ENCODE measurements at places on chromosomes 5 and 9.

DNA sequence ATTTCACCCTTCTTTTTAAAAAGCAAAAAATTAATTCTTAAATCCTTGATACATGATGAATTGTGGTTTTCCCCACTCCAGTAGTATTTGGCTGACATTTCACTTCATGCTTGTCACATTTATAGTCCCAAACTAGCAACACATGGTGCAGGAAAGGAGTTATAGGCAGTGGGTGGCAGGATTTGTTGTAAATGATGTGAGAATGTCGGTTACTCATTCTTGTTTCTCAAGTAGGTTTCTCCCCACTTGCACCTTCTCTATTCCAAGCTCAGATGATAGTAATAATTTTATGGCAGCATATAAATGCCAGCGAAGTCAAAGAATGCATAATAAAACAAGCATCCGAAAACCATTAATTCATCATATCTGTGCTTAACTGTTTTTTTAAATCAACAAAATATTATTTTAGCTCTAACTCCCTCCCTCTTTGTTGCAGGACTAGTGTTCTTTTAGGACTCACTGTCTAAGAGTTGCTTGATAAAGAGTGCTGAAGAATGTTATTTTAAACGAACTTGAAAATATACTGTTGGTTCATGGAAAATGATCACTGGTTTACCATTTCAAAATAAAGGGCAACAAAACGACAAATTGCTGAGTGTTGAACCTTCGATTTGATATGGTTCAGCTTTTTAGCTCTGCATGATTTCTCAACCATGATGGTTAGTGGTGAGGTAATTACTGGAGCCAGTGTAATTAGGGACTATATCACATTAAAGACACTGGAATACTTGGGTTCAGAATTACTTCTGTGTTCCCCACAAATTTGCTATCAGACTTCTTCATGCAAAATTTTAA, 88.1 kb upstream of the ADAMTSL1 start:
- DNase-seq = no peak

- DNase-seq = no peak
These were observed 40.4 kb upstream of the MAN2A1 start for GRCh38 chr5:109649318-109649717.

DNA sequence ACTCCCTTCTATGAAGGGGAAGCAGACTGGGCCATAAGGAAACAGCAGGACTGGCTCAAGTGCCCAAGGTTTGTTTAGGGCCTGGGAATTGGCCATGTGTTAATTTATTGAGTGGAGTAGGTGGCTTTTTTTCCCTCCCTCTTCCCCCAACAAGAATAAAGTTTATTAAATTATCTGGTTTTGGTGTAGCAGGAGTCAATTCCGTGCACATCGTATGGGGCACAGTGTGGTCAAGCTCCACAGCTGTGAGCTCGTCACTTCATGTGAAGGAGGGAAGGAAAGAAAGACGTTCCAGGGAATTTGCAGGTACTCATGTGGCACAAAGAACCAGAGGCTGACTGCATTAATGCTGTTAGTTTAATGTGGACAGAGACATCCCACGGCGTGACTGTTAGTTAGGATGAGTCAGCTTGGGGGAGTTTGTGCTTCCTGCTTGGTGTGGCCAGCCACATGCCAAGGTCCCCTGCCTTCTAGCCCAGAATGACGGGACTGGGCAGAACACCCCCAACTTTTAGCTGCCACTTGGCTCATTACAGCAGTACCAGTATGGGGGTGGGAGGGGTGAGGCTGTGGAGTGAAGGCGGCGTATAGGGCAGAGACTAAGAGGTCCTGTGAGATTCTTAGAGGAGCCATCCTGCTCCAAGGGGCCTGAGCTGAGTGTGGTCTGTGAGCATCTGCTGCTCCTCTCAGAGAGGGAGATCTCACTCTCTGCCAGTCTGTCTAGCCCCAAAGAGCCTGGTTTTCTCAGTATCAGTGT, 33.2 kb downstream of the CSF1R start:
- no peak for DNase-seq

GRCh38 chr5:132446621-132447020, 44.0 kb downstream of the IRF1 start:
- DNase-seq = no peak

DNA sequence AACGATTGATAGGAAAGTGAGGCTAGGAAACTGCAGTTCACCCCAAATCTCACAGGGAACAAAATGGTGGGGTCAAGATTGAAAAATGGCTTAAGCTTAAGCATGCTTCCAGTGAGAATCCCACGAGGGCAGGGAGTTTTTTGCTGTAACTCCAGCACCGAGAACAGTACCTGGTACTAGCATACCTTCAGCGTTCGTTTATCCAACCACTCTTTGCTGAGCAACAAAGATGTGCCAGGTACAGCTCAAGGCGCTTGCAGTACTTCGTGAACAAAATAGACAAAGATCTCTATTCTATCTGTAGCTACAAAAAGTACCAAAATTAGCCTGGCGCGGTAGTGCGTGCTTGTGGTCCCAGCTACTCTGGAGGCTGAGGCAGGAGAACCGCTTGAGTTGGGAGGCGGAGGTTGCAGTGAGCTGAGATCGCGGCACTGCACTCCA, 778 bp upstream of the PPP6C start:
- no peak for DNase-seq

GRCh38 chr9:70639853-70640814, 225.7 kb upstream of the KLF9 start:
- DNase-seq = peak; percentile 61

- no peak for DNase-seq
These were observed 866.3 kb upstream of the WWC1 start for GRCh38 chr5:167425161-167425560.

GRCh38 chr9:132244582-132245455, 83.0 kb downstream of the NTNG2 start:
- DNase-seq = no peak

DNA sequence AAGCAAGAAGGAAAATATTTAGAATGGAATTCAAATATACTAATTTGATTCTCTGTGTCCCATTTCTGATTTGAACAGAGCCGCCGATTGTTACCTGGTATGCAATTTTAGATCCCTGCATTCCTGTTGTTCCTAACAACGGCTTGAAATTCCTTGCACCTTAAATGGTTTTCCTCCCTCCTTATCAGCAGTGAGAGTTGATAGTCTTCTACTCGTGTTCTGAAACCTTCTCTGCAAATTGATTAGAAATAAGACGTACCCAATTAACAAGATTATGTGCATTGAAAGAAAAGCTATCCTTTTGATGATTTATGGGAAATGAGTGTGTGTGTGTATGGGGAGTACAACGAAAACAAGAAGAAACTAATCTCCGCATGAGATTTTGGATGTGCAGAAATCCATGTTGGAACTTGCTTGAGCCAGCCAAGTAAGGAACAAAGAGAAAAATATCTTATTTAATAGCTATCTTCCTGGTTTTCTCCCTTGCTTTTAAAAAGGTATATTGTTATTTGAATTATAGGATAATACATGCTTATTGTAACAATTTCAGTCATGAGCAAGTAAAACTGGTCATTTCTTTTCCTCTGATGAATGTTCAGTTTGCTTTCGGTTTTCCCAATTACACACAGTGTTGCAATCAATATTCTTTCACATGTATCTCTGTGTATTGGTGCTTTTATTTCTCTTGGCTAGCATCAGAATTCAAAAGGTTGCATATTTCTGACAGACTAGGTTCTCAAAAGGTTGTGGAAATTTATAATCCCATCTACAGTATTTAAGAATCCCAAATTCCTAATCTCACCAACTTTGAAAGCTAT, 211.1 kb upstream of the ACTBL2 start:
- no peak for DNase-seq

- no peak for DNase-seq
These were observed 209.3 kb downstream of the ROR2 start for GRCh38 chr9:91740701-91741100.

DNA sequence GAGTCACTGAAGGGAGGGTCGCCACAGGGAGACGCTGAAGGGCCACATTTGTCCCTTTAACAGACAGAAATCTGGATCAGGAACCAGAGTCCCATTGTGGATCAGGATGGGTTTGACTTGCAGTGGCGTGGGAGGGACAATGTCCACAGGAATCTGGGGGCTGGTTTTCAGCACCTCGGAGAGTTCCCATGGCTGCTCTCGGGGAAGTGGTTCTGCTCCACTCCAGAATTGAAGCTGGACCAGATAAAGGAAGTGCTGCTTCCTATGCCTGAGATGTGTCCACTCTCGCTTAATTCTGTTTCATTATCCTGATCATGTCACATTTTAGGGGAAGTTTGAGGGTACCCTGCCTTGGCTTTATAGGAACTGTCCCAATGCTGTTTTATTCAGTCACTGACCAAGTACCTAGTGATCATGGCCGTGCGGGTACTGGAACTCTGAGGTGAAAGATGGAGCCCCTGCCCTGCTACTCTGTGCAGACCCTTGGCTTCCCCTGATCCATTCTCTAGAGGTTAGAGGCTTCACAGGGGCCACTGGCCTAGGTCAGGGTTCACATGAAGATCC, 28.7 kb downstream of the ENHO start:
- peak; percentile 38 for DNase-seq

DNA sequence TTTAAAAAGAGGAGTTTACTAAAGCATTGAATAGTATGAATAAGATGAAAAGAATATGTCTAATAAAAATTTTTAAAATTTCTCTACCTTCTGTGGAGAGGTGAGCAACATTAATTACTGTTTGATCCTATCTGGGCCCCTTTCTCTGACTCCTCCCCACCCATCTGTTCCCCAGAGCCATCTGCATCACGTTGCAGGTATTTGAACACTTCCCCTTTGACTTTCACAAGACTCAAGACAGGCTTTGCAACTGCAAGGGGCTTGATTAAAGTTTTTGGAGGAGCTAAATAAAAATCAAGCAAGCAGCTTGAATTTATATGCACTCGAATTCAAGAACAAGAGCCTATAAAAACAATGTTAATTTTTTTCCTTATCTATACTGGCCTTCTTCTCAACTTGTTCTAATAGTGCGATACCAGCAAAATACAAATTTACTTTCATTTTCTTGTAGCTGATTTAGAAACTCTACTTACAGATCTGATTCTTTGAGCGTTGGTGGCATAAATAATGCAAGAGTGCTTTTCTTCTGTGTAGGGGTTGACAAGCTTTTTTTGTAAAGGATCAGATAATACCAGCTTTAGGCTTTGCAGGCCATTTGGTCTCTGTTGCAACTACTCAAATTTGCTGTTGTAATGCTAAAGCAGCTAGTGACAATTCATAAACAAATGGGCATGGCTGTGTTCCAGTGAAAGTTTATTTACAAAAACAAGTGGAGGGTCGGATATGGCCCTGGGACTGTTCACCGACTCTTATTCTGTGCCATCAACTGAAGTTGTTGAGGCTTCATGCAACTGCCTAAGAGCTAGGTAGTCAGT, 21.2 kb downstream of the TXNDC8 start:
- peak; percentile 67 for DNase-seq

DNA sequence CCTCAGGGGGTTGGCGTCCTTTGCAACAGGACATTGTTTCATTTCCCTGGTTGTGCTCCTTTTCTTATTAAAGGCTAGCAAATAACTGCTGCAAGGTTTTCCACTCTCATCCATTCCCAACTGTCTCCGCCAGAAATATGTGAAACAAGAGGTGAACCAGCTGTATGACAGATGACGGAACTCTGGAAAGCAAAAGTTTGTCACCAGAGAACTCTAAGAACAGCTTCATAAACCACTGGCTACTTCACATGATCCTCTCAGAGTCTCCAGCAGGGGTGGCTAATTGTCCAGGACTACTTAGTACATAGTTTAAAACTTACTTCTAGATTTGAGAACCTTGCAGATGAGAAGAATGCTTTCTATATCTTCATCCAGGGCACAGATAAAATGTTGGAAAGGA, 195.9 kb upstream of the RAD23B start:
- DNase-seq = no peak

DNA sequence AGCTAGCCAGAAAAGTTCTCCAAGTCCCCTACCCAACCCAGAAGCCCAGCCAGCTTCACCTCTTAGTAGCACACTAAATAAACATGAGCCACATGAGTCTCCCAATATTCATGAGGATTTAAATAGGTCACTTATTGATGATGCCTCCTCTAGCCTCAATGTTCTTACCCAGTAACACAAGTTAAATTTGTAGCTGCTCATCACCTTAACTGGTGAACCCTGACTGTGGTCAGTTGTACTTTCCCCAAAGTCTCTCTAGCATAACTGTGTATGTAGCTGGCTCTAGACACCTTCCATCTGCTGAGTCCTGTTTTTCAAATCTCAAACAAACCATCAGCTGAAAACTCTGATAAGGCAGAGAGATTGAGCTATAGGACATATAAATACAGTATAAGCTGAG, 100.3 kb upstream of the ELAVL2 start:
- no peak for DNase-seq

GRCh38 chr5:148808864-148809642, 17.4 kb upstream of the ADRB2 start:
- peak; percentile 70 for DNase-seq

DNA sequence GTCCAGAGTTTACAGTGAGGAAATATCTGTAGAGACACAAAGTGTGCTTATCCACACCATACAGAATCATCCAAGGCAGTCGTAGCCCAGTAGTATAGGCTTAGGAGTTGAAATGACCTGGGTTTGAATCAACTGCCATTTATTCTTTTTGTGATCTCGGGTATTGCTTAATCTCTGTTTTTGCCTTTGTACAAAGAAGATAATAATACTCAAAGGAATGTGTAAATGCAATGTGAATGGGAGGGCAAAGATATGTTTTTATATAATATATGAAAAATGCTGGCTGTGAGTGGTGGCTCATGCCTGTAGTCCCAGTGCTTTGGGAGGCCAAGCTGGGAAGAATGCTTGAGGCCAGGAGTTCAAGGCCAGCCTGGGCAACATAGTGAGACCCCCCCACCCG, 141.1 kb downstream of the SPATA31D1 start:
- no peak for DNase-seq

GRCh38 chr9:18393340-18394130, 80.4 kb upstream of the ADAMTSL1 start:
- DNase-seq = no peak

GRCh38 chr9:112111461-112111860, 63.6 kb downstream of the SUSD1 start:
- DNase-seq = no peak

DNA sequence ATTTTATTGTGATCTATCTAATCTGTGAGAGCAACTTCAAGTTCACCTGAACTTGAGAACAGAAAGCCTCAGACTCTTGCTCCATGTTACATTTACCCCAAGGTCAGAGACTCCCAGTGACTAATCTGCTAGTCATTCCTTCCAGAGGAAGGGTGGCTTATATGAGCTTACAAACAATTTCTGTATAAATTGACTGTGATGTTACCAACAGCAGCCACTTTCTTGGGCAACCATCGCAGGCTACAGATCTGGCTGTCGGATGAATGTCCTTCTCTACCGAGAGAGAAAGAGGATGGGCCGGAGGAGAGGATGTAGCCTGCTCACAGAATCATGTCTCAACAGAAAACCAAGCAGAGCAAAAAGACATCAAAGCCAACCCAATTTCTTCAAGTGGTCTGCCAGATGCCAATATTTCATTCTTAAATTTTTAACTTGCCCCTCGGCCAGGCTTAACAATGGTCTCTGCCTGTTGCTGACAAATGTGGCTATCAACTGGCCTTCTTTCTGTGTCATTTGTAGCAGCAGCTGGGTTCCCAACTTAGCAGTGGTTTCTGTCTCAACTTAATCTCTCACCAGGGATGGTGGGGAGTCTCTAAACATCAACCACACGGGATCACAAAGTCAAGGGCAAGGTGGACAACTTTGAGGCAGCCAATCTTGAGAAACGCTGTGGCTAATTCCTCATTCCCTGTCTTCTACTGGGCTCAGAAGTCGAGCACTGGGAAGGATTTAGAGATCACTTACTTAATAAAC, 81.3 kb downstream of the RAPGEF1 start:
- no peak for DNase-seq

Data from NAMALWA (cell line).